Progenitor cell of endocrine pancreas (in vitro differentiated cells): ENCODE measurements at places on chromosomes 7 and 10.

GRCh38 chr7:120780938-120781337 is 77.0 kb downstream of the TSPAN12 start:
- DNase-seq, result no peak

DNA sequence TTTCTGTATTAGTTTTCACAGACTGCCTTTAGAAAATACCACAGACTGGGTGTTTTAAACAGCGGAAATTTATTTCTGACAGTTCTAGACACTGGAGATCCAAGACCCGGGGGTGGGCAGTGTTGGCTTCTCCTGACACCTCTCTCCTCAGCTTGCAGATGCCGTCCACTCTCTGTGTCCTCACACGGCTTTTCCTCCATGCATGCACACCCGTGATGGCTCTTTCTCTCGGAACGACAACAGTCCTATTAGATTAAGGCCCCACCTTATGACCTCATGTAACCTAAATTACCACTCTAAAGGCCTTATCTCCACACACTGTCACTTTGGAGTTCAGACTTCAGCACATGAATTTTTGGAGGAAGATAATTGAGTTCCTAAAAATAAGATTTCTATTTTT is 142.9 kb upstream of the VWC2 start:
- DNase-seq, result no peak

GRCh38 chr7:112067632-112068540 is 138.3 kb downstream of the DOCK4 start:
- no peak for DNase-seq

GRCh38 chr10:11874568-11875493 is 51.7 kb downstream of the PROSER2 start:
- peak; percentile 54 for DNase-seq

GRCh38 chr10:8636371-8636770 is 581.9 kb downstream of the GATA3 start:
- DNase-seq, result no peak

- DNase-seq, result no peak
These were observed 94.1 kb downstream of the PIP4K2A start for GRCh38 chr10:22620140-22620857.

DNA sequence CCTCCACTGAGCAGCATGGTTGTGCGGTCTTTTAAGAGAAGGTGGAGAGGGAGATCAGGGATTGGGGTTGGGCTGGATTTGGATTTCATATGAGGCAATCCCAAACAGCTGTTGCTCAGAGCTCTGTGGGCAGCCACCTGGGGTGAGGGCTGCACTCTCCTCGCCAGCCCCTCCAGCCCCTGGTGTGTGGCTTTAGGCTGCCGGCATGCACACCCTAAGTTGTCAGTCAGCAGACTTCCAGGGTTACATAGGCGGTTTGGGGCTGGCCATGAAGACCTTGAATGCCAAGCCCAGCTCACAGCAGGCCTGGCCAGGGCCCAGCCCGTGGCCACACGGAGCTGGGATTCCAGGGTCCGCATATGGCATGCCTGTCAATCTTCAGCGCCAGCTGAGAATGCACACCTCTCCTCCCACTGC is 54.8 kb downstream of the ZMIZ1 start:
- DNase-seq, result no peak

DNA sequence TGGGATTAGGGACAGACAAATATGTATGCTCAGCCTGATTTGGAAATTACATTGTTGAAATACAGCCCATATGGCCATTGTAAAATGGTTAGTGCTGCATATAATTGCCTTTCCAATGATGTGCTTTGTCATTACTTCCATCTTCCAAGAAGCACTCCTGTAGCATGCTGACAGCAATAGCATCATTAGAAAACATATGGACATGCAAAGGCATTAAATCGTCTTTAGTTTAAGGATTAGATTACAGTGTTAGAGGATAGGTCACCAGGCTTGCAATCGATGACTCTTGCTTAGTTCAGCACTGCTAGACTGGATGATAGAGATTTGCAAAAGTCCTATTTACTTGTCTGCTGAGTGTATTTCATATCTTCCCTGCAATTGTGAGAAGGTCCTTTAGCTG is 17.4 kb downstream of the AUTS2 start:
- DNase-seq, result no peak

DNA sequence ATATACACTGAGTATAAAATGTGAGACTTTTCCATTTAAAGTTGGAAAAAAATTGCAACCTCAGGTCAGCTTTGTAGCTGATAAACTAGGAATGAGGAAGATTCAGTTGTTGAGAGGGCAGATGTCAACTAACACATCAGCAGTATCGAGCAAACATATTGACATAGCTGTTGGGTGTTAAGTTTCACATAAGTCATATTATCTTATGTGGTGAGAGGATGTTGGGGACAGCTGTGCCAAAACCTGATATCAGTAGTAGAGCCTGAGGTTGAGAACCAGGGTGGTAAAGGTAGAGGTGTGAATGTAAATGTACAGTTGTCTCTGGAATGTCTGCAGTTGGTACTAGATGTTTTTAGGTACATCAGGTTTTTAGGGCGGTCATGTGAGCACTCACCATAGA is 5.0 kb downstream of the ZRANB1 start:
- DNase-seq, result no peak

GRCh38 chr7:7783001-7783400 is 64.6 kb upstream of the RPA3 start:
- DNase-seq, result no peak

- DNase-seq, result peak; percentile 14
These were observed at the start of gene CPVL for GRCh38 chr7:29146057-29146706. Gene CPVL, minus strand, starts transcription at chr7:29146537. Its CDS starts 25,476 bp downstream, at chr7:29121061.

DNA sequence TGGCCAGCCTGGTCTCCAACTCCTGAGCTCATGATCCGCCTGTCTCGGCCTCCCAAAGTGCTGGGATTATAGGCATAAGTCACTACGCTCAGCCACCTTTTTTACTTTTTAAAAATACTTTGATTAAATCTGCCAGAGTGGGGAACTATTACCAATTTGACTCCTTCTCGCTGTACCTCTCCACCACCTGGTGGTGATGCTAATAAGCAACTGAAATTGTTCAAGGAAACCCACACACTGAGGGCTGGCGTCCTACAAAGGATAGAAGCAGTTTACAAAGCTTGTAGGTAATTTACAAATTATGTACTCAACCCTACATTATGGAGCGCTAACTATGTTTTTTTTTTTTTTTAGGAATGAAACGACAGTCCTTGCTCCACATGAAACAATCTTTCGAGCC is 111.1 kb downstream of the CPED1 start:
- DNase-seq, result no peak

DNA sequence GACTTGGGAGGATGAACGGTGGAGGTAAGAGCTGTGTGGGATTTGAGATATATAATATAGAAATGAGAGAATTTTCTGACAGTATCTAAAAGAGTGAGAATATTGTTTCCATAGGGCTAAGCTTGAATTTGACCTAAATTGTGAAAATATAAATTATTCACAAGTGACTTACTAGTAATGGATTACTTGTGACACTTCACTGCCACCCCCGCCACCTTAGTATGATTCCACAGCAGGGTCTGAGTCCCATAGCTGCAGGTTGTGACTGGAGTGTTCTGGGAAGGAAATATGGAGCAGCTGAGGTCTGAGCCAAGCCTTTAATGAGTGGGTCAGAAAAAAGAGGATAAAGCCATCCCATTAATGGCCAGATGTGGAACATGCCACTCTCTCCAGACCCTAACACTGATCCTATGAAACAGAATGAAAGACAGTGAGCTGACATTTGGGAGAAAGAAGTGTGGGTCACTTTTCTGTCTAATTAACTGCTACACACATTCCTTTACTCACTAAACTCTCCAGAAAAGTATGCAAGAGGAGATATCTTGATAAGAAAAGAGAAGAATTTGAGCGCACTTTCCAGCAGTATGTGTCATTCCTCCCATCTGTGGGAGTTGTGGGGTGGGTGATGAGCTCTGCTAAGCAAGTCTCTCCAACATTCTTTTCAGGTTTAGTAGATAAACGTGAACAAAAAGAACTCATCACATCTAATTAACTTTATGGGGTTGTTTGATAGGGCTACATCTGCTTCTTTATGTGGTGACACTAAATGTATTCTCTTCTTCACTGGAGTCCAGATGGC is 1193.4 kb downstream of the SORCS3 start:
- no peak for DNase-seq
